ENCODE measurements at places on chromosomes 3 and 15.
A peak's percentile ranks its signal among the peaks of the same experiment; 100 is the strongest.

DNA sequence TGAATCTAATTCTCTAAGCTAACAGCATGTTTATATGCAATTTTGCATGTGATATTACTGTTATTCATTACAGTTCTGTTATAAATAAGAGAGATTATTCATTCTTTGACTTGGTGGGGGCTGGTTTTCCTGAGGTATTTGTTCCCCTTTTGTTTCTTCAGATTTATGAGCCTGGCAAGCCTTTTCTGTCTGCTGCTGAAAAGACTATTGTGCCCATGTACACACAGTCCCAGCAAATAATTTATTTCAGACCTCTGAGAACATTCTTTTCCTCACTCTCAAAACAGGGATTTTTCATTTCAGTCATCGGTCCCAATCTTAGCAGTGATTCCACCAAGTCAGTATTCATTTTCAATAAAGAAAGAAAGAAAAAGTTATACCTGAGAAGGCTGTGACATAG, 716.8 kb downstream of the NSUN3 start:
- no peak for DNase-seq

DNA sequence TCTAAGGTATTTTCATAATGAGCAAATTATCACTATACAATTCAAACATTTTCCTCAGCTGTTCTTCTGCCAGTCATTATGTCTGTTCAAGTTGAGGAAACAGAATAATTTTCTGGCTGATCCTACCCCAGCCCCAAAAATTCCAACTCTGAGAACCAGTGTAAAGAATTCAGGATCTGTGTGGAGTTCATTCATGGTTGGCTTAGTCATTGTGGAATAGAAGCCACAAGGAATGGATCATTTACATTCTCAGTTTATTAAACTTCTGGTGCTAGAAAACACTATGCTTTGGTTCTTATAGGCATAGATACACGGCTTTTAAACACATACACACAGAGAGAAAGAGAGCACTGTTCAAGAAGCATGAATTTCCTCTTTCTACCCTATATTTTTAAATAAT, 134.6 kb downstream of the CMSS1 start:
- no peak for DNase-seq

DNA sequence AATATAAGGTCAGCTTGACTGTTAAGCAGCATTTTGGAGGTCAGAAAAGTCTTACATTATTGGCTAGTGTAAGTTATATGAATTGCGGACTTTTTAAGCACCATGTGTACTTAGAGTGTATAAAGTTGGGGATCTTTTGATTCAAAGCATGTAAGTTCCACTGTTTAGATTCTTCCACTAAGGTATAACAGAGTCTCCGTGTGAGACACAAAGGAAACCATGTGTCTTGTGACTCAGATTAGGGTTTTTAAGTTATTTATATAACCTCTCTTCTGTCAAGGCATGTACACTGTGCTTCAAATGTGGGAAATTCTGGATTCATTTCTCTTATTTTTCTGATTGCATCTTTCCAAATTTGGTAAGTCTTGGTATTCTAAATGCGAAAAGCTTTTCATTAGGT, 143.5 kb upstream of the SOX2 start:
- DNase-seq = no peak

- DNase-seq = no peak
Measured at GRCh38 chr15:70023769-70024491, 73.8 kb downstream of the TLE3 start.

DNA sequence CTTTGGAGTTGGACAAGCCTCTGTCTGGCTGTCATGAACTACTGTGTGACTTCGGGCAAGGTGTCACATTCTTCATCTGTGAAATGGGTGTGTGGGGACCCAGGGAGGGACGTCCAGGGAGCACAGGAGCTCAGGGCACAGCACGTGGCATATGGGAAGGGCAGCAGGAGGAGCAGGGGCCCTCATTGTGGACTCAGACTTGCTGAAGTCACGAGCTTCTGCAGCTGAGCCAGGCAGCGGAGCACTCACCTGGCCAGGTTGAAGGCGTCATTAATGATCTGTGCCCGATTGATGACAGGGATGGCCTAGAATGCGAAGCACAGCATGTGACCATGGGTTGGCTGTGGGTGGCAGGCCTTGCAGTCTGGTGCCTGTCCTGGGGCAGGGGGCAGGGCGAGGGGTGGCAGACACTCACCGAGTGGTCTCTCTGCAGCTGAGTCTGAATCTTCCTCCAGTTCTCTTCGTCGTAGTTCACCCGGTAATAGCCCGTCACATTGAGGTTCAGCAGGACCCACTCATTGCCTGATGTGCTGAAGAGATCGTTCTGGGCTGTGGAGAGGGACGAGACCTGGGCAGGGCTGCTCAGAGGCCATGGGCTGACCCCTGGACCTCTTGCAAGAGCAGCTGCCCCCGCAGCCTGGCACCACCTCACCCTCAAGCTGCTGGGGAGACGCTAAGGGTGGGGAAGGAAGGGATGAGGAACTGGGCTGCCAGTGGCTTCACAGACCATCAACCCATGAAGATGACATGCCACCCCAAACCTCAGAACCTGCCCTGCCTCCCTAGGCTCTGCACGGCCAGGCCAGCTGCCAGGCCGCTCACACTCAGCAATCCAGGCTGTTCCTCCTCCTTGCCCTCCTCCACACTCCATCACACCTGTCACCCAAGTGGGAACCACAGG, 15.4 kb downstream of the ANPEP start:
- DNase-seq = no peak

DNA sequence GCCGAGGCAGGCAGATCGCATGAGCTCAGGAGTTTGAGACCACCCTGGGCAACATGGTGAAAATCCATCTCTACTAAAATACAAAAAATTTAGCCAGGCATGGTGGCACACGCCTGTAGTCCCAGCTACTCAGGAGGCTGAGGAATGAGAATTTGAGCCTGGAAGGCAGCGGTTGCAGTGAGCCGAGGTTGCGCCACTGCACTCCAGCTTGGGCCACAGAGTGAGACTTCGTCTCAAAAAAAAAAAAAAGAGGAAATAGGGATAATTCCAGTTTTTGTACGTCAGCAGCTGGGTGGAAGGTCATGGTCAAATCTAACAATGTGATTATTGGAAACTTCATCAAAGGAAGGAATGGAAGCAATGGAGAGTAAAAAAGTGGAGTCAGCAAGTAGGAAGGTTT, 3.1 kb downstream of the CMC1 start:
- DNase-seq = no peak

GRCh38 chr15:31265871-31266711, 60.5 kb upstream of the KLF13 start:
- peak; percentile 33 for DNase-seq

GRCh38 chr3:52848617-52849016, 13.8 kb upstream of the MUSTN1 start:
- no peak for DNase-seq

DNA sequence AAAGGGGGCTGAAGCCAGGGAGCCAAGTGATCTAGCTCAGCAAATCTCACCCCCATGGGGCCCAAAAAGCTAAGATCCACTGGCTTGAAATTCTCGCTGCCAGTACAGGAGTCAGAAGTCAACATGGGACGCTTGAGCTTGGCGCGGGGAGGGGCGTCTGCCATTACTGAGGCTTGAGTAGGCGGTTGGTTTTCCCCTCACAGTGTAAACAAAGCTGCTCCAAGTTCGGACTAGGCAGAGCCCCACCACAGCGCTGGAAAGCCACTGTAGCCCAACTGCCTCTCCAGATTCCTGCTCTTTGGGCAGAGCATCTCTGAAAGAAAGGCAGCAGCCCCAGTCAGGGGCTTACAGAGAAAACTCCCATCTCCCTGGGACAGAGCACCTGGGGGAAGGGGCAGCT, 8.1 kb upstream of the SLC25A36 start:
- no peak for DNase-seq

DNA sequence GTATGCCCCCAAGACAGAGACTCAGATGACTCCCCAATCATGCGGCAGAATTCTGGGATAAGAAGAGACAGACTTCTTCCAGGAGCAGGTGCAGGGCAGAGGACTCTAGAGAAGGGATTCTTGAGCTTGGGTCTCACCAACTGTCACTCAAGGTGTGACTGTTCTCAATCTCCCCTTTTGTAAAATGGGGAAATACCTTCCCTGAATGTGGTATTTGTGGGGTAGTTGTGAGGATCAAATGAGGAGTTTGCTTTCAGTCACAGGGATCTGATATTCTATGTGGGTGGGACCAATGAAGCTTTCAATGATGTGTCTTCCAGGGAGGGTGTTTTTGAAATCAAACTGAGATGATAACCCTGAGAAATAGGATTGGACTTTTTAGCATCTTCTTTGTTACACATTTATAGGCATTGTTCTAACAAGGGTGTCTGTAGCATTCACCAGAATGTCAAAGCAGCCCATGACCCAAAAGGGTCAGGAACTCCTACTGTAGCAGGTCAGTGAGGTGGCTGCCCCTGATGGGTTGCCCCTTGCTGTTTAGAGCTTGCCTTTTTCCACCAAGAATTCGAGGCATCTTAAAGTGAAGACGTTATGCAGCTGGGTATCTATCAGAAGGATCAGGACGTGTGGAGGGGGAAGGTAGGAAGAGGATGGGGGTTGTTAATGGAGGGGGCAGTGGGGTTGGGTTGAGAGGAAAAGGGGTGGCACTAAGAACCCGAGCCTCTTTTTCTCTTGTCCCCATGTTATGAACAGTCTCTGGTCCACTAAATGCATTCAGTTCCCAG, 28.8 kb downstream of the UMPS start:
- DNase-seq = no peak

DNA sequence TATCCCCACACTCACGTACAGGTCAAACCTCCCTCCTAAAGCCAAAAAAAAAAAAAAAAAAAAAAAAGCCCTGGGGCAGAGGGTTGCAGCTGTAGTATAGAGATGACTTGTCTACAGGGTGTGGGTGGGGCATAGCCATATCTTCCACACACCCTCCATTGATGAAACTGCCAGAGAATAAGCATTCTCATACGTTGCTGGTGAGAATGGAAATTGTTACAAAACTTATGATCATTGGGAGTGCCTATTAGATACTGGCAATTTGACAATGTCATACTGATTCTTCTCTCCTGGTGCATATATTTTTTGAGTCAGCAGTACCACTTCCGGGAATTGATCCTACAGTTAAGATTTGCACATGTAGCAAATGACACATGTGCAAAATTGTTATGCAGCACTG, 11.0 kb upstream of the CTNNB1 start:
- no peak for DNase-seq

- DNase-seq = no peak
Measured at GRCh38 chr15:45402955-45403877, 24.9 kb upstream of the GATM start.

GRCh38 chr3:190060192-190060775, 60.4 kb downstream of the P3H2 start:
- DNase-seq = no peak

DNA sequence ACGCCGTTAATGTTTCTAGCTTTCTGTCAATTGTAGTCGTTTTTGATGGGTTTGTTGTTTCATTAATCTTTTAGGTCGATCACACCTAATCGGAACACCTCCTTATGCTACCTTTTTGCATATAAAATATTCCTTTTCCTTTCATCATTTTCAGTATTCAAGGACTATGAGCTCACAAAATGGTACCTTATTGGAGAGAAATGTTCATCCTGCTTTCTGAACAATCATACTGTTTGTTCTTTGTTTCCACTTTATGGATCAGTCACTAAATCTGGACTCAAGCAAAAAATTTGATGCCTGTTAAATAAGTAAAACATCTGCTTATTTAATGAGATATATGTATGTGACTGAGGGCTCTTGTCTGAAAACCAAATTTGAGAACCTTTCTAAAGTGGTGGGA, 1.1 kb downstream of the KIF15 start:
- no peak for DNase-seq

DNA sequence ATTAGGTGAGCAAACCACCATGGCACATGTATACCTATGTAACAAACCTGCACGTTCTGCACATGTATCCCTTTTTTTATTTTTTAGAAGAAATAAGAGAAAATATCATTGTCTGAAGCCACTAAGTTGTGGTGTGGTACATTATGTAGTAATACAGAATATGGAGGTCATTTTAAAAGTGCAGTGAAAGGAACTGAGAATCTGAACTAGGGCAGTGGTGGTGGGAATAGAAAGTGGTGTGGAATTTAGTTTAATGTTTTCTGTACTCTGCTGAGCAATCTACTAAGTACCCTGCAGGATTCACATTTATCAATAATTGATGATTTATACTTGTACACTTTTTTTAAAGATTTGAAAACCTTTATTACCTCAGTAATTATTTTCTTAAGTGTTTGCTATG, 283.5 kb downstream of the CHL1 start:
- DNase-seq = no peak

GRCh38 chr3:145716519-145716918, 444.5 kb downstream of the PLOD2 start:
- DNase-seq = no peak

DNA sequence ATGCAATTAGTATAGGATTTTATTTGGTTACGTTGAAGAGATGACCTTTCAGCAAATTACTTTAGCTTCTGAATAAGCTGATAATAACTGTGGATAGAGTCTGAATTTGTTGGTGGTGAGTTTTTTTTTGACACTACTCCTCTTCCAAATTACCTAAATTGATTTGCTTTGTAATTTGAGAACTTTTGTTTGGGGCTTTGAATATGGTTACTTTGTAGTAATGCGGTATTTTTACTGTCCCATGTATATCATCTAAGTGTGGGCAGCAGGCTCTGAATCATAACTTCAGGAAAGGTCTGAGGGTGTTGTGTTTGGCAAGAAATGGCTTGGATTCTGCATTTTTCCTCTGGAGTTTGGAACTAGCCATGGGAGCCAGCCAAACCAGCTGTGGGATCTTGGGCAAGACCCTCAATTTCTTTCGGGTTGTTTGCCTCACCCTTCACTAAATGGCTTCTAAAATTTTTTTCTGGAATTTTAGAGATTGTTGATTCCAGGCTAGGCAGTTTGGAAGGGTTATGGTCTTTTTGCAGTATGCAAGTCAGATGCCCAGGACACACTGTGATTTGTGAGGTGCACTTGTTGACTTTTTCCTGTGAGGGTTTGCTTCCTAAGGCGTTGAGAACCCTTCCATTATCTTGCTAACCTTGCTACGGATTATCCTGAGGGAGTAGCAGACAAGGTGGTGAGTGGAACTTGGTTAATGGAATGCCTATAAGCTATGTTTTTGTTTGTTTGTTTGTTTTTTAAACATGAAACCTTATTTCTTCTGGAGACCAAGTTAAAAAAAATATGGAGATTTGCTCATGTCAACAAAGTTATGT, 10.4 kb downstream of the PTPRG start:
- DNase-seq = no peak
